ENCODE measurements at places on chromosomes 4 and X.
A peak's percentile ranks its signal among the peaks of the same experiment; 100 is the strongest.

DNA sequence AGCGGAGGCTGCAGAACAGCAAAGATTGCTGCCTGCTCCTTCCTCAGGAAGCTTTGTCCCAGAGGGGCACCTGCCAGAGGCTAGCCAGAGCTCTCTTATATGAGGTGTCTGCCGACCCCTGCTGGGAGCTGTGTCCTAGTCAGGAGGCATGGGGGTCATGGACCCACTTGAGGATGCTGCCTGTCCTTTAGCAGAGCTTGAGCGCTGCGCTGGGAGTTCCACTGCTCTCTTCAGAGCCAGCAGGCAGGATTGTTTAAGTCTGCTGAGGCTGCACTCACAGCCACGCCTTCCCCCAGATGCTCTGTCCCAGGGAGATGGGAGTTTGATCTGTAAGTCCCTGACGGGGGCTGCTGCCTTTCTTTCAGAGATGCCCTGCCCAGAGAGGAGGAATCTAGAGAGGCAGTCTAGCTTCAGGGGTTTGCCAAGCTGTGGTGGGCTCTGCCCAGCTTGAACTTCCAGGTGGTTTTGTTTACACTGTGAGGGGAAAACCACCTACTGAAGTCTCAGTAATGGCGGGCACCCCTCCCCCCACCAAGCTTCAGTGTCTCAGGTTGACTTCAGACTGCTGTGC lies 10.9 kb downstream of the DCK start:
- peak; percentile 19 for DNase-seq

GRCh38 chr4:184849185-184849584 lies 23.4 kb upstream of the ACSL1 start:
- DNase-seq = no peak

GRCh38 chr4:56976283-56976836 lies 1.0 kb downstream of the NOA1 start:
- DNase-seq = no peak

DNA sequence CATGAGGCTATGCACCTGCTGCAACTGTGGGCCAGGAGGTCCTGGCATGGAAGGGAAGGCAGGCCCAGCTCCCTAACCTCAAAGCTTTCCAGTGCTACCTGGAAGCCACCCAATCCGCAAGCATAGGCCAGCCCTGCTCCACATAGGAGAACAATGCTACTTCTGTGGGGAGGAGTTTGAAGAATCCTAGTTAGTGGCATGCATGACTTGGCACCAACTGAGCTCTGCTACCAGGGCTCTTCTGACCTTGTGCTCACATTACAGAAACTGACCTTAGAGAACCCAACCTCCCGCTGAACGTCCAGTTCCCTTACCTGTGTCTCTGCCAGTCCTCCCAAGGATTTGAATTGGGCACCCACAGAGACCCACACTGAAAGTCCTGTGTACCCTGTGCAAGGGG lies 58.8 kb downstream of the USP46 start:
- DNase-seq = no peak

GRCh38 chr4:148425327-148426110 lies 16.7 kb downstream of the NR3C2 start:
- no peak for DNase-seq

- DNase-seq = no peak
Observed at GRCh38 chr4:67371615-67372014, 173.7 kb downstream of the CENPC start.

- no peak for DNase-seq
Observed at GRCh38 chr4:15836362-15836761, 58.2 kb downstream of the CD38 start.

- DNase-seq = no peak
Observed at GRCh38 chr4:65651031-65651430, 19.3 kb downstream of the EPHA5 start.

GRCh38 chr4:47251348-47252135 lies 212.0 kb downstream of the COMMD8 start:
- DNase-seq = no peak

GRCh38 chrX:12950851-12951594 lies 23.9 kb upstream of the TMSB4X start:
- DNase-seq = no peak

GRCh38 chrX:100636321-100636991 lies at the start of gene TSPAN6:
TSS of gene TSPAN6 (minus strand) at chrX:100636806. CDS start at chrX:100636694, 112 bp downstream.
- DNase-seq = peak; percentile 59

DNA sequence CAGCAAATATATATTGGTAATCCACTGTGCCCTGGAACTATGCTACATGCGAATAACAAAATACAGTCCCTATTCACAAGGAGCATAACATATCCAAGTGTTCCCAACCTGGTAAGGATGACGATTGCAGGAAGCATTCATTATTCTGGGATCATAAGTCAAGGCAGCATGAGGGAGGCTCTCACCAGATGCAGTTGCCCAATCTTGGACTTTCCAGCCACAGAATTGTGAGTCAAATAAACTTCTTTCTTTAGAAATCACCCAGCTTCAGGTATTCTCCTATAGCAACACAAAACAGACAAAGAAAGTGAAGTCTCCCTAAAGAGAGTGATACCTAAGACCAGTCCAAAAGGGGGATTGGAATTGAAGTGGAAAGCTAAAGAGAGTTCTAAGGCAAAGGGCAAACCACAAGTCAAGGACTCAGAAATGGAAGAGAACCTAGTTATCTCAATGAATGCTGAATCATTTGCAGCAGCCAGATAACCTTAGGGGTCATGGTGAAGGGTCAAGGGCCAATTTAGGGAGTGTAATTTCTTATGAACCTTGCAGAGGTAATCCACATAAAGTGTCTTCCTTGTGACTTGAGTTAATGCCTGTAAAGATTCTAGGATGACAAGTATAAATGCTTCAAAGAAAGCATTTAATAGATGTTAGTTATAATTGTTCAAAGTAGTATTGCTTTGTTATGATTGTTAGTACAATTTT lies 103.1 kb upstream of the PCDH7 start:
- no peak for DNase-seq

DNA sequence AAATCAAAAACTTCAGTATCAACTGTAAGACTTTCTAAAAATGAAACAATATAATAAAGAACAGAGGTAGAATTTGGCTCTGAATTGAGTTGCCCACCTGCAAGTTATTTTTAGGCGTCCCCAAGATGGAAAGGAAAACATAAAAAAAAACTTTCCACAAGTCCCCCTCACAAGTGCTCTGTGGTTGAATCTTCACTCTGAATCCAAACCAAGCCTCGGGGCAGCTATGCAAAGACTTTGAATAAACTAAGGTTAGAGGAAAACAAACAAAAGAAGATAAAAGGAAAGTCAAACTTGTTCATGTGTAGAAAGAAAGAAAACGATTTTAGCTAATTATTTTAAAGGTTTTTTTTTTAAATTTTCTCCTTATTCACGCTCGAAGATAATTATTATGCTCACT lies 372.4 kb upstream of the SLIT2 start:
- DNase-seq = no peak

DNA sequence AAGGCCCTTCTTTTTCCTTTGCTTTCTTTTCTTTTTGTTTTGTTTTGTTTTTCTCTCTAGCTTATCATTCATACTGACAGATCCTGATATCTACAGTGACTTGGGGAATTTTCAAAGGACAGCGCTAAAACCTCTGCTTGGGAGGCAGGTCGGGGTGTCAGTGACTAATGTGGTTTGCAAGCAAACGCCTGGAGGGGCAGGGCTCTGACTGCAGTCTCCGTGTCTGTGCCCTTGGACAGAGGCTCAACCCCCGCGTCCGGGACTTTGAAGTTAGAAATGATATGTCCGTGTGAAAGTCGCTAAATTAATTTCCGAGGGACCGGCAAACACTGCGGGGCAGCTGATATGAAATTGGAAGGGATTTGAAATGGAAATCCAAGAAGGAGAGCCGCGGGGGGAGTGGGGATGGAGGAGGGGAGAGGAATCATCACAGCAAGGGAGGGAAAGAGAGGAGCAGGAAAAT lies 312.4 kb downstream of the DHRSX start:
- DNase-seq = no peak

DNA sequence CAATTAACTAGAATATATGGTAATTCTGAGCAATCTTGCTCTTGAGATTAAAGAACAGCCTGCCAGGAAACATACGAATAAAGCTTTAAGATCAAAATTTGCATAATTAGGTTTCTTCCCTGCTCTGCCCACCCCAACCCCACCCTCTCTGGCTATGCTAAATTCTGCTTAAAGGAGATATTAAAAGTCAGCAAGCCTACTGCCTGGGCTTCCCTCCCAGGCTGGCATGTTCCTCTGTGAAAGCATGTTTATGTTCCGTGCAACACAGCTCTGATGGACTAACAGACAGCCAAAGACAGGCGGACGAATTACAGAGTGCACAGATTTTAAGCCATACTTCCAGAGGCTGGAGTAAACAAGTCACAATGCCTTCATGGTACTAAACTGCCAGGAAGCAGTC lies 28.4 kb downstream of the CD99L2 start:
- DNase-seq = no peak

DNA sequence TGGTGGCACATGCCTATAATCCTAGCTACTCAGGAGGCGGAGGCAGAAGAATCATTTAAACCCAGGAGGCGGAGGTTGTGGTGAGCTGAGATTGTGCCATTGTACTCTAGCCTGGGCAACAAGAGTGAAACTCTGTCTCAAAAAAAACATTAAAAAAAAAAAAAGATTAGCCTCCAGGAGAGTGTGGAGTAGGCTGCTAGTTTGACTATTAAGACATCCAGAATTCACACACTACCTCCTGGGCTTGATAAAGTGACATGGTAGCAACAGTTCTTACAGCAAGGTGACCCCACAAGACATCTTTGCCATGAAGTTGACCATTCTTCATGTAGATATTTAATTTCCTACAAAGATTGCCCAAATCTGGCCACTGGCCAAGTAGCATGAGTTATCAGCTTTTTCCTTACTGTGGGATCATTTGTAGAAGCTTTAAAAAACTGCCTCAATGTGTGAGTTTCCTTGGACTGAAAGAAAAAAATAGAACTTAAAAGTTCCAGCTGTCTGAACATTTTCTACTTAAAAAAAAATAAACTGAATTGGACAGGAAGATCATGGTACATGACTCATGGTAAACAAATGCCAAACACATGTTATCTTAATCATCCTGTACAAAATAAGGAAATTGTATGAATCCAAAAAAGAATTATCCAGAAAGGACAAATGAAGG lies 35.3 kb upstream of the SPRY1 start:
- no peak for DNase-seq

DNA sequence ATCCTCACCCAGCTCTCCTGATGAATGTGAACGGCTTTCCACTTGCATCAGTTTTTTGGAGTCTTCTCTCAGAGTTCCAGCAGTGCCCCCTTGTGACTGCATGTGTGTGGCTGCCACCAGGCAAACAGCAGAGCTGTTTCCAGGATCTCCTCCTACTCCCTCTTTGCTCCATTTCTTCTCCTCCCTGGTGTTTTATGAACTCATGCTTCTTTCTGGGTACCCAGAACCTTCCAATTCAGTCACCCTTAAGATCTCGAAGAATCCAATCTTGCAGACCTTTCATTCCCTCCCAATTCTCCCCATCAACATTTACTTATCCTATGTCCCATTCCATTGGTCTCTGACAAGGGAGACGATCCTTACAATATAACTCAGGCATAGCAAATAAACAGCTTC lies 6.8 kb upstream of the TCEANC start:
- DNase-seq = no peak

DNA sequence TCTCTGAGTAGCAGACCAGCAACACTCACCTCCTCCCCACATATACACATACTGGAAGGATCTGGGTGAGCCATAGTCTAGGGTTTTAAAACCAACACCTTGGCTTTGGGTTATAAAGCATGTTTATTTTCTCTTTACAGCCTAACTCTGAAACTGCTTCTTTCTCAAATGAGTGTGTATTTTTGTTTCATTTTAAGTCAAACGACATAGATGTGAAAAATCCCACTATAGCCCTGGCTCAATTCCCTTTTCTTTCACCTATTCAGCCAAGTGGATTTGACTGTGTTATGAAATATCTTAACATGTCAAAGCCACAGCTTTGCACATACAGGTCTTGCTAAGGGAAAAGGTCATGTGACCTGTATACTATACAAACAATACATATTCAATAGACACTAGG lies 13.8 kb downstream of the NEXMIF start:
- DNase-seq = no peak

- no peak for DNase-seq
Observed at GRCh38 chr4:145618210-145618931, 814 bp upstream of the MMAA start.

- DNase-seq = no peak
Observed at GRCh38 chr4:107094332-107094731, 58.2 kb upstream of the DKK2 start.

GRCh38 chrX:10467793-10468192 lies 152.6 kb downstream of the MID1 start:
- DNase-seq = no peak

DNA sequence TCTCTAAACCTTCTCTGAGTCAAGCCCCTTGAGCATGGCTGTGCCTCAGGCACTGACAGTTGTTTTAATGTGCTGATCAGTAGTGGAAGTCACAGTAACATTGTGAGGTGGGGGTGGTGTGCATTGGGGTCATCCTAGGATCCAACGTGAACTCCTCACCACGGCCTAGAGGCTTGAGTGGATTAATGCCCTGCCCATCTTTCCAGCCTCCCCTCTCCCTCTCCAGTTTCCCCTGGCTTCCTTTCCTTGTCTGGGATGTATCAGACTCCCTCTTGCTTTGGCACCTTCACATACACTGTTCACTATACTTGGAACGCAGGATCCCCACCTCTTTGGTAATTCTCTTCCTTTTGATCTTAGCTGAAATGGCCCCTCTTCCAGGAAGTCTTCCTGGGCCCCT lies 13.3 kb upstream of the PJA1 start:
- DNase-seq = no peak

DNA sequence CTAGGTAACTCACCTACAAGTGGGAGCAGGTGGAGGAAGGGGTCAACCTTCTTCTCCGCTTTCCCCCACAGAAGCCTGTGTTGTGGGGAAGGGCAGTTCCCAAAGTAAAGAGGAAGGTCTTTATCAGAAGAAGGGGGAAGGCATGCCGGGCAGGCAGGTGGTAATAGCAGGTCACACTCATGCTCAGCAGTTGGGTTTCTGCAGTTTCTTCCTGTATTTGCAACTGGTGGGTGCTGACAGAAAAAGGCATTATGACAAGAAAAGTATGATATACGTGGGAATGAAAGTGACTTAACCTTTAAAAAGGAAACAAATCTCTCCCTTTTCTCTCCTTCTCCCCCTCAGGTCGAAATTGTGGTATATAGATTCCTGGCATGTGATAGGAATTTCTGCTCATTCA lies 3.7 kb downstream of the MTMR1 start:
- DNase-seq = no peak

- DNase-seq = no peak
Observed at GRCh38 chrX:138775517-138775916, 64.0 kb upstream of the FGF13 start.

DNA sequence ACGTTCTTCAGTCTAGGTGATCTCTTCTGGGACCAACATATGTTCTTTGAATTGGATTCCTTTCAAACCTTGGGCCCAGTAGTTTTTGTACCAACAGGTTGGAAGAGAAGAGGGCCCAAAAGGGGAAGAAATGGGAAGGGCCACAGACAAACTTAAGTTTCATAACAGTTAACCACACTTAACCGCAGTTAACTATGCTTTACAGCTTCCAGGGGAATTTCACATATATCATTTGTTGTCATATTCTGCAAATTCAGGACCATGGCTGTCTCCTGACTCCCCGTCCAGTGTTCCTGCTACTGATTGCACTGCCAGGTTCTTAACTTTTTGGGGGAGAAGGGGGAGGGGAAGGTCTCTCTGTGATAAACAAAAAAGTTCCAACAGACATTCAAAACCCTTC lies 34.6 kb downstream of the RTL5 start:
- DNase-seq = no peak
